ENCODE measurements at places on chromosomes 3 and 15.

GRCh38 chr3:148077318-148077923, 620.3 kb upstream of the AGTR1 start:
- DNase-seq = no peak

DNA sequence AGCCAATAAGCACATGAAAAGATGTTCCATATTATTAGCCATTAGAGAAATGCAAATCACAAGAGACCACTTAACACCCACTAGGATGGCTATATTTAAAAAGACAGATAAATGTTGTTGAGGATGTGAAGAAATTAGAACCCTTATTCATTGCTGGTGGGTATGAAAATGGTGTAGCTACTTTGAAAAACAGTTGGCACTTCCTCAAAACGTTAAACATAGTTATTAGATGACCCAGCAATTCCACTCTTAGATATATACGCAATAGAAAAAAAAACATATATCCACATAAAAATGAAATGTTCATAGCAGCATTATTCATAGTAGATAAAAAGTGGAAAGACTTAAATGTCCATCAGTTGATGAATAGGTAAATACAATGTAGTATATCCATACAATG, 47.1 kb upstream of the TERB2 start:
- DNase-seq = no peak

DNA sequence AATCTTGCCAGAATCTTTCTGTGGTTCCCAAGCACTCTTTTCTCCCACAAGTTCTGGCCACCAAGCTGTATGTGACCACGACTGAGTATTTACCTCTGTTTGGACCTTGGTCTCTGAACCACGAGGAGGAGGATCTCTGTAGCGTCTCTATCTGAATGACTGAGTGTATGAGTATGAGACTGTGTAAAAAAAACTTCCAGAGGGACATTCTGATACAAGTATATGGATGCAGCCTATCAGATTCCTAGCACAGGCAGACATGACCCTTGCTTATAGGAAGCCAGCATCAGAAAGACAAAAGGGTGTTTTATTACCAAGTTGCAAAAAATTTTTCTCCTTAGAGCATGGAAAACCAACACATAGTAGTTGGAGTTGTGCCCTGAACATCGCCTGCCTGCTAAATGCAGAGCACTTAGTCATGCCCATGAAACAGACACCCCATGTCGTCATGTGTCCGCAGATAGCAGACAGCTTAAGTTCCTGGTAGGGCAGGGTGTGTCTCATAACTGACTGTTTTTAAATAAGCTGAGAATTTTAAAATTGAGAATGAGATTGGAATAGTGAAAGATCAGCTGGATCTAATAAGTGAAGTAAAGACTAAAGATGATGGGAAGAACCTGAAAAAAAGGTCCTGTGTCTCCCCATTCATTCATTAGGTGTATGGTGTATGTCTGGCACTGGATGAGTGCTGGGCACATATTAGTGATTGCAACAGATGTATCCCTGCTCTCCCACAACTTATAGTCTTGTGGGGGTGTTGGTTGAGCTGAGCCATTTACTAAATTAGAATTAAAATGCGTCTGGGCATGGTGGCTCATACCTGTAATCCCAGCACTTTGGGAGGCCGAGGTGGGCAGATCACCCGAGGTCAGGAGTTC, 30.9 kb downstream of the DAG1 start:
- peak; percentile 56 for DNase-seq

DNA sequence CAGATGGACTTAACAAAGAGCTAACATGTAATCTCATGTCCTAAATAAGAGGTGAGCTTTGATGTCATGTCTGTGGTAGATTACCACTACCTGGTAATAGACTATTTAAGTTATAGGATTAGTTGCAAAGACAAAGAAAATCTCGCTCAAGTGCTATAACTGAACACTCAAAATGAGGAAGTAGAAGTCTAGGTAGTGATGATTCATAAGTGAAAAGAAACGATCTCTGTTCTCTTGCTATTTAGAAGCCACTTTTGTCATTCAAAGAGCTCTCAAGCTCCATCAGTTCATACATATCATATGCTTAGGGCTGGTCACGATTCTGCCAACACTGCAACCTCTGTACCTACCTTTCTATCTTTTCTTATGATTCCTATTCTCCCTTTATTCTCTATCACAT, 110.9 kb downstream of the EDEM1 start:
- peak; percentile 53 for DNase-seq

DNA sequence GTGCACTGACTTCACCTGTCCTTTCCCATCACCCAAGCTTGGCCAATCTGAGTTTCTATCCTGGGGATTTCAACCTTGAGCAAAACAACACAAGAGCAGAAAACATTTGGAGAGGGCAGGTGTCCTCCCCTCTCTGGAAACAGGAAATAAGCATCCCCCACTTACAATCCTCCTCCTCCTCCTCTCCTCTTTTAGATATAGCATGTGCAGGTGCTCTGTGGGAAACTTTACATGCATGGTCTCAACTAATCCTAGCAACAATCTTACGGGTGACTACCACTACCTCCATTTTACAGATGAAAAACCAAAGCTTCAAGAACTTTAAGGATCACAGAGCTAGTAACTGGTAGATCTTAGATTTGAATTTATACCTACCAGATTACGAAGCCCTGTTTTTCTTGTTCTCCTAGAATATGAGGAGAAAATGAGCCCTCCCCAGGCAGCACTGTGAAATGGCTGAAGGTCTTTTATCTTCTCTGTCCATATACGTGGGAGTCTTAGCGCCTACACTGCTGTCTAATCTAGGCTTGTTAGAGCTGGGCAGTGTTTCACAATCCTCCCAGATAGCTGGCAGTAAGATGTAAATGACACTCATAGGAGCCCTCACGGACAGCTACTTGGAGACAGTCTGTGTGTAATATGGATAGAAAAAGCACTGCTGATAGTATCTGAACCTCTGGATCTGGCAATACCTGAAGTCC, 301.2 kb upstream of the PROK2 start:
- no peak for DNase-seq

DNA sequence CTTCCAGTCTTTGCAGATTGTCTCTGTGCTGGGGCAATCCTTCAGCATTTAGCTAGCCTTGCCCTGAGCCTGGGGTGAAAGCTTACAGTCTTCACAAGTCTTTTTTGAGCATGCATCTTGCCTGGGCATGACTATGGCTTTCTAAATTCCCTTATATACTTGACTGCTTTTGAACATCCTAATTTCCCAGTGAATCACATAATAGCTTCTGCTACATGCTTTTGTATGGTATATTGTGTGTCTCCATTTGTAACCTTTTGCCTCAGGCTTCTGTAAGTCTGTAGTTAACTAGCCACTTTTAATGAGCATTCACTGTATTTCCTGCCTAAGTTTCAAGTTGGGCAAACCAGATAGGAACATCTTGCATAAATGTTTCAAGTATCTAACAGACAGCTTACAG, 76.8 kb downstream of the CHCHD4 start:
- no peak for DNase-seq

- no peak for DNase-seq
These were observed 111.6 kb downstream of the TPRA1 start for GRCh38 chr3:127478922-127479321.

DNA sequence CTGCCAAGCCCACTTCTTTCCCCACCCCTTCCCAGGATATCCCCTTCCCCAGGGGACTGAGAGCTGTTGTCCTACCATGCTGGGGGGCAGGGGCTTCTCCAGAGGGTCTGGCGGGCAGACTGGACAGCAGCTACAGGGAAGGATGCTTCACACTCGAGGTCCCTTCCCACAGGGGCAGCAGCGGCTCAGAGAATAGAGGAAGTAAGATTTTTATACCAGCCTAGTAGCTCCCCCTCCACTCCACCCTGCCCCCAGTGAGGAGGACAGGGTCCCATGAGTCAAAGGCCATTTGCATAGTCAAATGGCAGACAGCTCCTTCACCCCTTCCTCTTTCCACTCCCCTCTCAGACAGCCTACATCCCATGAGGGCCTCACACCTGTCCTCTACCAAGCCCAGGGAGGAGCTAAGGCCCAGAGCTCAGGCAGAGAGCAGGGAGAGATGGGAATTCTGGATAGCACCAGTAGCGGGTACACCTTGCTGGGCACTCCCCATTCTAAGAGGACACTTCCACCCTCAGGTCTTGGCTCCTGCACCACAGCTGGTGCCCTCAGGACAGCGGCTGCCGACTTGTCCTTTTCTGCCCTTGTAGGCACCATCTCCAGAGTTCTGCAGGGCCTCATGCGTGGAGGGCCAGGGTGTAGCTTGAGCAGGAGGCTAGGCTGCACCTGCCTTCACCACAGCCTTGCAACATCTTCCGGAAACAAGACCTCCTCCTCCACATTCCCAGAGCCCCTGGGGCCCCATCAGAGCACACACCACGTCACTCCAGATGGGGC, at the start of gene TLR9:
TSS of gene TLR9 (minus strand) at position 194 of the 777 bp plus-strand sequence. CDS start at position 78, 116 bp downstream.
- DNase-seq = peak; percentile 76

DNA sequence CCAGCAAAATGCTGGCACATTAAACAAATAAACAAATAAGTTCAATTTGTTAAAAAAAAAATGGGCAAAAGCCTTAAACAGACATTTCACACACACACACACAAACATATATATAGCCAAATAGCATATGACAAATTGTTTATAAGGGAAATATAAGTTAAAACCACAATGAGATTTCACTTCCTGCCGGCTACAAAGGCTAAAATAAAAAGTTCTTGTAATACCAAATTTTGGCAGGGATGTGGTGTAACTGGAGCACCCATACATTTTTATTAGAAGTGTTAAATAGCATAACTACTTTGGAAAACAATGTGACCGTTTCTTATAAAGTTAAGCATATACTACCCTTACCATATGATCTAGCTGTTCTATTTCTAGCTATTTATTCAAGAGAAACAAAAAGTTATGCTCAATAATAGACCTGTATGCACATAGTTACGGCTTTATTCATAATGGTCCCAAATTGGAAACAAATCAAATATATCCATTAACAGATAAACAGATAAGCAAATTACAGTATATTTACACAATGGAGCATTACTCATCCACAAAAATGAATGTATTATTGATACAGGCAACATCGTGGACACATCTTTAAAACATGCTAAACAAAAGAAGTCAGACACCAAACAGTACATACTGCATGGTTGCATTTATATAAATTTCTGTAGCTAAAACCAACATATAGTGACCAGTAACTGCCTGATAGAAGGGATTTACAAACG, 93.9 kb downstream of the EOMES start:
- DNase-seq = no peak

GRCh38 chr3:48180531-48181253, 7.5 kb downstream of the CDC25A start:
- no peak for DNase-seq

- DNase-seq = no peak
These were observed 115.9 kb upstream of the ST8SIA2 start for GRCh38 chr15:92277776-92278175.

DNA sequence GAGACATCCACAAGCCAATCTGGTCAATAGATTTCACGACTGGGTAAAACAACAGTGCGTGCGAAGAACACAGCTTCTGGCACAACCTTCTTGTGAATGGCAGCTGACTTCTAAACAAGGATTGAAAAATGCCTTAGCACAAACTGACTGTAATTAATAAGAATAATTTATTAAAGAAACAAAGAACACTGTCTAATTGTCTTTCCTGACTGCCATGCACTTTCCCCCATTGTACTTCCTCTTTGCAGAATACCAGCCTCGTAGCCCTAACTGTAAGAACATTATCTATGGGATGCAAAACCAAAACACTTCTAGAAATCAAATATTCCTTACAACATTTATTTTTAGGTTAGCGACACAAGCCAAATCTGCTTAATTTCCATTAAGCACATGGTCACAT, 6.5 kb downstream of the FOXP1 start:
- no peak for DNase-seq

DNA sequence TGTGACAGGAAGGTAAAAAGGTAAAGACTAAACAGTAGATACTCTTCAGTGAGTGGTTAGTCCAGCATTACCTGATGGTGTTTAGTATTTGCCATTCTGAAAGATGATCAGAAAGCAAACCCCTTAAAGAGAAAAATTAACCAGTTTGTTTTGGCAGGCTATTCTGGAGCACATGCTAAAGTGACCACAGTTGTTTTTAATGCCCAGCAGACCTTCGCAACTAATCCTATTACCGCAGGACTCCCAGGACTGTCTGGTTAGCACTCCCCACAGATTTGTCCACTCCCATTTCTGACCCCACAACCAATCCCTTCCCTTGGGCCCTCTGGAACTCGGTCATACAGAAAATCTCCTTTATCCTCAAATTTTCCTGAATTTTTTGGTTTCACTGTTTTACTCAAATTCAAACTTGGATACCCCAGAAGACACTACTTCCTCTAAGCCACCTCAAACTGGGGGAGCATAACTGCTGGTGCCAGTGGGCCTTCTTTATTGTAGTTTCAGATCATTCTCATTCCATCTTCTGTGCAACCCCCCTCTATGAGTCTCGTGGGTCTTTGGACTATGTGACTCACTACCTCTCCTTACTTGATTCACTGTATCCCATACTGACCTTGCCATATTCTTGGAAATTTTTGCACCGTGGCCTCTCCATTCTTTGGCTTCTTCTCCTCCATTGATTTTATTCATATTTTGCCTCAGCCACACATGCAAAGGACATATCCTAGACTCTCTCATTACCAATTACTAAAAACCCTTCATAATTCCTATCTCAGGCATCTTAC, 104.4 kb downstream of the RBMS3 start:
- DNase-seq = no peak

DNA sequence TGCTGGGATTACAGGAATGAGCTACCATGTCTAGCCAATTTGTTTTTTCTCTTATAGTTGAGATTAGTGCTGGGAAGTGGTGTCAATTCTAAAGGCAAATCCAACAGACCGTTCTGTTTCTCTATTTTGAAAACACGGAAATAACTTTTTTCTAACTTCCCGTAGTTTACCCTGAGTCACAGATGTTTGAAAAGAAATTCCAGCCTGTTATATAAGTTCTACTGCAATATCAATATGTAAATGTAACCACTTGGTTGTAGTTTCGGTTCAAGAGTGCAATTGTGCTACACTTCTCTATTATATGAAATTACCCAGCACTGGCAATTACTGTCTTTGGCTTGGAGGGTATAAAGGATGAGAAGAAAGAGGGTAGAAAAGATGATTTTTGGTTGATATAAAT, 22.3 kb upstream of the GNB4 start:
- no peak for DNase-seq

DNA sequence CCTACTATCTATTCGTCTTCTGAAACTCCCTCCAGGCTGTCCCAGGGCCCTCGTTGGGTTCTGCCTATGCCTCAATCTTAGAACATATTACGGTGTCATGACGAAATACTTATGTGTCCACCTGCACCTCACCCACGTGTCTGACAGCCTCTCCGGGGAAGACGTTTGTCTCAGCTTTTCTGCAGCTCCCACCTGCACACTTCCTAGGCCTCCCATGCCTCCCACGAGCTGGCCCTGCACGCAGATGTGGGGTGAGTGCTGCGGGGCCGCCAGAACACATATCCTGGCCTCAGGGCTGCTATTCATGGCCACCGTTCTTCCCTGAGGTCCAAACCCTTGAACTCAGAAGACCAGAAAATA, 7.1 kb upstream of the MUSTN1 start:
- DNase-seq = no peak

- DNase-seq = no peak
These were observed 61.1 kb downstream of the ST3GAL6 start for GRCh38 chr3:98824256-98824655.
